Right renal cortex interstitium (tissue), 3 donors: ENCODE measurements at places on chromosomes 7 and 10.

DNA sequence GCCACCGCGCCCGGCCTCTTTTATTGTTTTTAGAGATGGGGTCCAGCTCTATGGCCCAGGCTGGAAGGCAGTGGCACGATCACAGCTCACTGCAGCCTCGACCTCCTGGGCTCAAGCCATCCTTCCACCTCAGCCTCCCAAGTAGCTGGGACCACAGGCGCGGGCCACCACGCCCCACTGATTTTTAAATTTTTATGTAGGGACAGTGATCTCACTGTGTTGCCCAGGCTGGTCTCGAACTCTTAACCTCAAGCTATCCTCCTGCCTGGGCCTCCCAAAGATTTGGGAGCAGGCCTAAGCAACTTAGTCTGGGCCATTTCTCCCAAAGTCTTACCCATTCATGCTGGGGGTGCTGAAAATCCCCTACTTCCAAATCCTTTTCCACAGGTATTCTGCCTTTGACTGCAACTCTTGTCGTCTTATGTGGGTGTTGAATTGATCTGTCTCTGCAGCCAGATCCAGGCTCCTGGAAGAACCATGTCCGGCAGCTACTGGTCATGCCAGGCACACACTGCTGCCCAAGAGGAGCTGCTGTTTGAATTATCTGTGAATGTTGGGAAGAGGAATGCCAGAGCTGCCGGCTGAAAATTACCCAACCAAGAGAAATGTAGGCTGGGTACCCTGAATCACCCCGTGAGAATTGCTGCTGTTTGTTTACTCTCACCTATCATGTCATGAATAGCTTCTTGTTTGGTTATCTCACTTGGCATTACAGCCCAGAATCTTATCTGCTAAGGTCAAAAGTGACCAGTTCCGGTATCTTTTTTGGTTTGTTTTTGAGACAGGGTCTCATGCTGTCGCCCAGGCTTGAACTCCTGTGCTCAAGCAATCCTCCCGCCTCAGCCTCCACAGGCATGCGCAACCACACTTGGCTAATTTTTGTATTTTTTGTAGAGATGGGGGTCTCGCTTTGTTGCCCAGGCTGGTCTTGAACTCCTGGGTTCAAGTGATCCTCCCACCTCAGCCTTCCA, 1.1 kb downstream of the ZDHHC4 start:
- DNase-seq: no peak

DNA sequence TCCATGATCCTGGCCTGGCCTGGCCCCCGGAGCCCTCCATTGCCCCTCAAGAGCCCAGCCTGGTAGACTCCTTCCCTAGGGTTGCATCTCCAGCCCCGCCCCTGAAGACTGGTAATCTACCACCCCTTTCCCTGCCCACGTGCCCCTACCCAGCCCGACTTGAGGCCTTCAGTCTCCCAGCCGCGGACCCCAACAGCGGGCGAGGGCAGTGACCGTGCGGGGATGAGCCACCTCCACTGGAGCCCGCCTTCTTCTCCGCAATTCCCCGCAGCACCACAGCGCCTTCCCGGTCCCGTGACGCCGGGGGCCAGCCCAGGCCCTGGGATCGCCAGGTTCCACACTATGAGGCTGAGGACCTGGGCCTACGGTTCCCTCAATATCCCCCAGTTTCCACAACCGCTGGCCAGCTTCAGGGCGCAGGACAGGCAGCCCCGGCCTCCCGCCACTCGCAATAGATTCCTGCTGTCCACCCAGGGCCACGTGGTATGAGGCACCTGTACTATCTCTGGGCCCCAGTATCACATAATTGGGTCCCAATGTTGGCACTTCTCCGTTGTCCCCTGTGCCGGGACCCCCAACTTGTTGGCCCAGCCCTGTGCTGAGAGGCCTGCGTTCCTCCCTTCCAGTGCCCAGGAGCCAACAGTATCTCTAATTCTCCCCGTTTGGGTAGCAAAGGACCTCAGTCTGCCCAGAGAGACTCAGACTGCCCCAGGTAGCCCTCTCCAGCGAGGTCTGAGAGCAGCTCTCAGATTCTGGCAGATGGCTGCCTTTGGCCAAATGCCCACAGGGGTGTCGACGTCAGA, 1.1 kb upstream of the GPRIN2 start:
- DNase-seq: no peak

DNA sequence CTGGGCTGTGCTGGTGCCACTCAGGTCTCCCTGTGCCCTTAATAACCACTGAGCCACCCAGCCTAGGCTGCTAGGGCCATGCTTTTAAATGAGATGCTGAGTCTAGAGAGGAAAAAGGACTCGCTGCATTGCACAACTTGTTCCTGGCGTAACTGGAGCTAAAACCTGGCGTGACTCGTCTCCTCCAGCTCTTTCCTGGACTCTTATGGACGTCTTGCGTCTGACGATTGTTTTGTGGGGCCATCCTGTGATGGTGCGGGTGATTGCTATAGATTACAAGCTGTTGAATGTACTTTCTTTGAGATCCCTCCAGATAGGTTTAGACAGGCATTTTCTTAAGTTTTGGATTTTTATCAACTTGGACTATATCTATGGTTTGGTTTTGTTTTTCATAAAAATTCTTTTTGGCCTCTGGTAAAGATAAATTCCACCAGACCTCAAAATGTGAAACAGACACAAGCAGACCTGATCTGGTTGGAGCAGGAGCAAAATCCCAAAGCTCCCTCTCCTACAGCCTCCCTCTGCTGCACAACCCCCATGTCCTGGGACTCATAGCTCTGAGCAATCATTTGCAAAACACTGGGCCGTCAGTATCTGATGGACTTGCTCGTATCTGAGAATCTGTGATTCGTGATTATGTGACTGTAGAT, 230.3 kb downstream of the ARHGAP12 start:
- DNase-seq: no peak

DNA sequence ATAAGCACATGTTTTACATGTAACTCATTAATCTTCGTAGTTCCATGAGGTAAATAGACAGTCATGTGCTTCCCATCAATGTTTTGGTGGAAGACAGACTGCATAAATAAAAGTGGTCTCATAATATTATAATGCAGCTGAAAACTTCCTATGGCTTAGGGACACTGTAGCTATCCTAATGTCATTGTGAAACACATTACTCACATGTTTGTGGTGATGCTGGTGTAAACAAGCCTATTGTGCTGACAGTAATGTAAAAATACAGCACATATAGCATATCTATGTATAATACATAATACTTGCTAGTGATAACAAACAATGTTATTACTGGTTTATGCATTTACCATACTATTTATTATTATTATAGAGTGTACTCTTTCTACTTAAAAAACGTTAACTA, 37.2 kb upstream of the PLXDC2 start:
- DNase-seq: no peak
